ENCODE measurements at places on chromosomes 5 and 9.

DNA sequence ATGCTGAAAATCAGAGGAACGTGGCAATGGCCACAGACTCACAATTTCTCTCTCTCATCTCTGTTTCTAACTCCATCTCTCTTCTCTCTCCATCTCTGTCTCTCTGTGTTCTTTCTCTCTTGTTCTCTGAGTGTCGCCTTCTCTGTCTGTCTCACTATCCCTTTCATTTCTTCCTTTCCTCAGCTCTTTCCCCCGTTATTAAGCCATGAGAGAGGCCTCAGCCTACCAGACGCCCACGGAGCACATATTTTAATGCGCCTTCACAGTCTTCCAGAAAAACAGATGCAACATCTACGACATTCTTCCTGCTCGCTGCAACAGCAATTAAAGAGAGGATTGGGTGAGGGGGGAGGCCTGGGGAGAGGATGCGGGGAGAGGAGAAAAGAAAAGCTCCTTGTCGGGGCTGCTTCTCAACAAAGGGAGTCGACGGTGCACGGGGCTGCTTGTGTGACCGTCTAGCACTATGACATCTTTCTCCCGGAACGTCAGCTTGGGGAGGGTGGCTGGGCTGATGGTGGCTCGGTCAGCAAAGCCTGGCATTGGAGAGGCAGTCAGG lies 37.7 kb upstream of the NEURL1B start:
- DNase-seq: no peak

- no peak for DNase-seq
Measured at GRCh38 chr9:121439711-121440664, 59.7 kb downstream of the GGTA1 start.

GRCh38 chr5:16866795-16867576 lies 69.1 kb downstream of the MYO10 start:
- DNase-seq: peak; percentile 37

- no peak for DNase-seq
Measured at GRCh38 chr5:77343165-77343564, 132.7 kb downstream of the PDE8B start.

- no peak for DNase-seq
Measured at GRCh38 chr5:111927191-111927590, 170.2 kb upstream of the NREP start.

GRCh38 chr9:32161209-32161608 lies 223.2 kb upstream of the ACO1 start:
- no peak for DNase-seq

- DNase-seq: no peak
Measured at GRCh38 chr9:32401488-32401887, 17.0 kb downstream of the ACO1 start.

DNA sequence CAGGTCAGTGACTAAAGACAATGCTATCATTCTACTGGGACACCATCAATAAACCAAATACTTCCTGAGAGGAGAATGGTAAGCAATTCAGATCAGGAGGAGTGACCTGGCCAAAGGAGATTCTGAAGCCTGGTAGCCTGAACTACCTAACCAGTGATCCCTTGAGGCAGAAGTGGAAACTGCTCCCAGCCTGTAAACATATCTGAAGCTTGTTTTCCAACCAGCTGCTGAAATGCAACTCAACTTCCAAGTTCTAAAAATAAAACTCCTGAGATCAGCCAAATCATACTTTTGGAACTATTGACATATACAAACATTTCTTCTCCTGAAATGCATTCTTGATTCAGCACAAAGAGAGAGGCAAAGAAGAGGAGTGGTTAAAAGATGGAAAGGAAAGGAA lies 204.1 kb downstream of the EBF1 start:
- DNase-seq: no peak

DNA sequence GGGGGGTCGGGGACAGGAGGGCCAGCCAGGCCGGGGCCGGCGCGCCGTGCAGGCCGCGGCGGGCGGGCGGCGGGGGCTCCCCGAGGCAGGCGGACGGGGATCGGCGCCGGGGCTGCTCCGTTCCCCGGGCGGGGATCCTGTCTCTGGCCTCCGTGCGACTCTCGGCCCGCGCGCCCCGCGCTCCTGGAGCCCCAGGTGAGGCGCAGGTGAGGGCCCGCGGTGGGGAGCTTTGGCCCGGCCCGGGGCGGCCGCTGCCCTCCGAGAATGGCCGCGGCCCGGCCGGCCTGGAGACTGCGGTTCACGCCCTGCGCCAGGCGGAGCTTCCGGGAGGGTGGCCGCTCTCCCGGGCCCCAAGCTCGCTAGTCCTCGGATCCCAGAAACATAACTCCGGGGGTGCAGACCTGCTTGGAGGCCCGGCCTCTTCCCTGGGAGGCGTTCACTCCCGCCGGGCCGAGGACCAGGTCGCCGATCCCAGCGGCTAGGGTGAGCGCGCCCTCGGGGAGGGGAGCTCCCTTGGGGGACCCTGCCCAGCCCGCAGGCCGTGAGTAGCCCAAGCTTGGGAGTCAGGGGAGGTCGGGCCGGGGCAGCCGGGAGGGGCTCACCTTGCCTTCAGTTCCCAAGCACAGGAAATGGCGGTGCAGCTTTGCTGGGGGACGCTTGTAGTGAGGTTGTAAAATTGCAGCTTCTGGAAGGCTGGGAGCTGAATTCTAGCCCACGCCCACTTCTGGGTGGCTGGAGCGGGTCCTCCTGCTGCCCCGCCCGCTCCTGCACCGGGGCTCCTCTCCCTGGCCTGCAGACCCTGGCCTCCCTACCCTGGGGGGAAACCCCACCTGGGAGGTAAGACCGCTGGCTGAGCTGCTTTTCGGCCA lies 723 bp downstream of the PPP1R26 start:
- peak; percentile 60 for DNase-seq

GRCh38 chr9:89428901-89429890 lies 68.7 kb downstream of the SEMA4D start:
- DNase-seq: no peak

GRCh38 chr5:102996011-102996575 lies 123.8 kb downstream of the GIN1 start:
- DNase-seq: no peak

GRCh38 chr9:6946583-6947166 lies 188.9 kb downstream of the KDM4C start:
- no peak for DNase-seq

DNA sequence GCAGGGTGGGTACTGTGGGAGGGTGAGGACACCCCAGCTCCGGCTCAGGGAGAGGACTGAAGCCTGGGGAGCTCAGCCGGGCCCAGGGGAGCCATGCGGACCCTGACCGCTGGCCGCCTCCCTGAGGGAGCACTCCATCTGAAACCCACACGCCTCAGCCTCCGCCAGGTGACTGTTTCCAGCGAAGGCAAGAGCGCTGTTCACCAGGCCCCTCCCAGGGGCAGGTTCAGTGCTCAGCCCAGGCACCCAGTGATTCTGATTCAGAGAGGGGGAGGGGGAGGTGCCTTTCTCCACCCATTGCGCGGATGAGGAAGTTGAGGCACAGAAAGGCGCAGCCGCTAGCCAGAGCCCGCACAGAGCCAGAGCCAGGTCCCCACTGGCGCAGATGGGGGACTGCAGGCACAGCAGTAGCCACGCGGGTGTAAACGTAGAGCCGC lies 27.0 kb downstream of the ADGRD2 start:
- DNase-seq: no peak

GRCh38 chr9:73893230-73893629 lies 603.9 kb upstream of the RORB start:
- DNase-seq: no peak

- DNase-seq: no peak
Measured at GRCh38 chr5:137205231-137206027, 293.7 kb downstream of the SPOCK1 start.

- no peak for DNase-seq
Measured at GRCh38 chr5:6568889-6569288, 64.0 kb downstream of the NSUN2 start.

- no peak for DNase-seq
Measured at GRCh38 chr5:179967489-179967888, 59.8 kb upstream of the TBC1D9B start.

DNA sequence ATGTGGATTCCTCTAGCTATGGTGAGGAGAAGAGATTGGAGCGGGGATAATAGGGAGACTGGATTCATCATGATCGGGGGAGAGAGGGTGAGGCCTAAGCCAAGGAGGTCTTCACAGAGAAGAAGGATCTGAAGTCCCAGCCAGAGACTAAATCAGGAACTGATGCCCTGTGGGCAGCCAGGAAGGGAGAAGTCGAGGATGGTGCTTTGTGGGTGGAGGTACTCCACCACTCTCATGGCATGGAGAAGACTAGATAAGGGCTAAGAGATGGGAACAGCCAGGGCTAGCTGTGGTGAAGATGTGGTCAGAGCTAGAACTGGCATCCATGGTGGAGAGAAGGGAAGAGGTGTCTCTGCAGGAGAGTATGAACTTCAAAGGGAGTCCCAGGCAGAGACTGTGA lies 3.0 kb upstream of the RGS14 start:
- DNase-seq: no peak

GRCh38 chr5:151141535-151141934 lies 16.0 kb downstream of the ANXA6 start:
- DNase-seq: peak; percentile 37

GRCh38 chr5:1519631-1520210 lies 4.0 kb downstream of the LPCAT1 start:
- no peak for DNase-seq

- DNase-seq: no peak
Measured at GRCh38 chr5:107381189-107381856, 289.4 kb downstream of the EFNA5 start.

DNA sequence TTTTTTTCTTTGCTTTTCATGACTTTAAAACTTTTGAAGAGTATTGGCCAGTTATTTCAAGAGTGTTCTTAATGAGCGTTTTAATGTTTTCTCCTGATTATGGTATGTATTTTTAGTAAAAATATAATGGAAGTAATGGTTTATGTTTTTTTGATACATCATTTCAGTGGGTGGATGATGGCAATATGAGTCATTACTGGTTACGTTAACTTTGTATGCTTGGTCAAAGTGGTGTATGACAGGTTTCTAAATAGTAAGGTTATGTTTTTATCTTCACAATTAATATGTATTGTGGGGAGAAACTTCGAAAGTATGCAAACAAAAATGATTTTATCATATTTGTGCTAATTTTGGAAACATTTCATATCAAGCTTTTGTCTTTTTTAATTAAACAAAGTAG lies 176.7 kb upstream of the PRDM9 start:
- DNase-seq: no peak

DNA sequence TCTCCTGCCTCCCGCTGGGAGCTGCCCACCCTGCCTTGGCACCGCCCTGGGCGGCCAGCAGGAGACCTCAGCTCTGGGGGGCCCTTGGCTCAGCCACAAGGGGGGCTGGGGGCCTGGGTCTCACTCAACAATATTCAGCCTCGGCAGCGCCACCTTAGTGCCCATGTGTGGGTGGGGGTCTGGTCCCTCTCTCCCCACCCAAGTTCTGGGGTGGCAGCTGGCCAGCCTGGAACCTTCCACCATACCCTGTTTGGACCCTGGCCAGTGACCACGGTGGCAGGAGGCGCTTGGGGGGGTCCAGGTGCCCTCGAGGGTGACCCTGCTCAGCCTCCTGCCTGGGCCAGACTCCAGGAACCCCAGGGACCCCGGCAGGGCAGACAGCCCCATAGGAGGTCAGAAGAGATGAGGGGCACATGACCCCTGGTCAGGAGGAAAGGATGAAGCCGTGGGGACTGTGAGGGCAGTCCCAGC lies 22.2 kb downstream of the NKD2 start:
- DNase-seq: no peak

- no peak for DNase-seq
Measured at GRCh38 chr5:132704875-132705274, 31.1 kb downstream of the IL4 start.

GRCh38 chr5:172740428-172741205 lies 30.4 kb downstream of the DUSP1 start:
- DNase-seq: no peak

- DNase-seq: peak; percentile 48
Measured at GRCh38 chr5:67530609-67531255, 334.1 kb upstream of the CD180 start.

- no peak for DNase-seq
Measured at GRCh38 chr9:134418354-134418753, 92.1 kb downstream of the RXRA start.

DNA sequence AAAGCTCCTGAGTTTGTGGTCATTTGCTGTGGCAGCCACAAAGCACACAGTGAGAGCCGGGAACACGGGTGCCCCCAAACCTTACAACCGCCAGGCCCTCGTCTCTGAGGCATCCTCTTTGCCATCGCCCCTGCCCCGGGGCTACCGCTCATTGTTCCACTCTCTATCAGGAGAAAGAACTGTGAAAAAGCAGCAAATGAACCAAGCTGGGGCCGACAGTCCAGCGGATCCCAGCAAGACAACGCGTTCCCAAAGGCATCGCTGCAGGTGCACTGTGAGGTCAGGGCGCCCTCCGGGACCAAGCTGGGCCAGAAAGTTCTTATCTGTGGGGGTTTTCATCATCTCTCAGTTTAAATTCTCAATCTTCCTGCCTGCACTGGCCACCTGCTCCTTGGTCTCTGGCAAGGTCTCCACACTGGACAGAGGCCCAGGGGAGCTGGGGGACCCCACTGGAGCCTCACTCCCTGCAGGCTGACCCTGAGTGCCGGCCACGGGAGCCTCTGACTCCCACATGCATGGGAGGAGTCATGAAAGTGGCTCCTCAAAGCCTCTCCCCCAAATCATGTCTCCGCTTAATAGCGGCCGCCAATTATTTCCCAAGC lies 32.1 kb downstream of the VAV2 start:
- no peak for DNase-seq

- DNase-seq: no peak
Measured at GRCh38 chr9:87714819-87715218, 11.1 kb upstream of the CTSL start.

DNA sequence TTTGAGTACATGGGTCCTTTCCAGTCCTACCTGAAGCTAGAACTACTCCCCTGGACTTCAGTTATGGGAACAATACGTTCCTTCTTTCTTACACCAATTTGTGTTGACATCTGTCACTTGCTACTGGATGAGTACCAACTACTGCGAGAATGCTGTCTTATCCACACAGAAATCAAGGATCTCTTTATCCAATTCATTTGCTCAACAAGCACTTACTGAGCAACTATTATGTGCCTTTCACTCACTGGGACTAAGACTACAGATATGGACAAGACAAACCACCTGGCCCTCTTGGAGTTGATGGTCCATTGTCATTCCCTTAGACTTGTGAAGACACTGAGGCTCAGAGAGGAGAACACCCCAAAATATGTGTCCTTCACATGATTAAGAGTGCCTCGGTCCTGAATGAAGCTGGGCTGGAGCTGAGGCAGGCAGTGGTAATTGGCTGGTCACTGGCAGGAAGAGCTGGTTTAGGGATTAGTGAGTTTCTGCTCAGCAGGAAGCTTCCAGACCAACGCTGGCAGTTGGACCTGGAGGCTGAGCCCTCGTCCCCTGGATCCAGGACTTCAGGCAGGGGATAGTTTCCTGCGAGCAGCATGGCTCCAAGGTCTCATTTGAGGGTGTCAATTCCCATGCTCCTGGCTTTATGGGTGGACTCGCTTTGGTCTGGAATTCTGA lies 8.4 kb upstream of the ARSI start:
- DNase-seq: no peak

GRCh38 chr9:137516144-137516917 lies 33.9 kb downstream of the PNPLA7 start:
- DNase-seq: no peak

- peak; percentile 26 for DNase-seq
Measured at GRCh38 chr9:87445646-87446045, 52.0 kb upstream of the DAPK1 start.

GRCh38 chr5:156051972-156052371 lies 275.0 kb upstream of the SGCD start:
- peak; percentile 6 for DNase-seq

All from nephron progenitor cell (in vitro differentiated cells).